ENCODE measurements at places on chromosomes 3 and 15. TPM values are rescaled to one million over a fixed set of nuclear protein-coding genes. Genes with fewer than 3 reads are reported as not detected.

DNA sequence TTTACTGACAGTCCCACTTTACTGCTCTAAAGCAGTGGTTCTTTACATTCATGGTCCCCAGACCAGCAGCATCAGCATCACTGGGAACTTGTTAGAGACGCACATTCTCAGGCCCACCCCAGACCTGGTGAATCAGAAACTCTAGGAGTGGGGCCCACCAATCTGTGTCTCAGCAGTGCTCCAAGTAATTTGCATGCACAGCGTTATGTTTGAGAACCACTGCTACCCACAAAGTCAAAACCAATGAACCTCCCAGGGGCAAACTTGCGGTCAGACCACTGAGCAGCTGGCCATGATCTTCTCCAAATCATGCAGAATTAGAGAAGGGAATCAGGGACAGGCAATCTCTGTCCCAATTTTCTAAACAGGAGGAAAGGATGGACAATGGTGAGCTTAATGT is 58.5 kb downstream of the ST8SIA2 start:
- no peak for DNase-seq

DNA sequence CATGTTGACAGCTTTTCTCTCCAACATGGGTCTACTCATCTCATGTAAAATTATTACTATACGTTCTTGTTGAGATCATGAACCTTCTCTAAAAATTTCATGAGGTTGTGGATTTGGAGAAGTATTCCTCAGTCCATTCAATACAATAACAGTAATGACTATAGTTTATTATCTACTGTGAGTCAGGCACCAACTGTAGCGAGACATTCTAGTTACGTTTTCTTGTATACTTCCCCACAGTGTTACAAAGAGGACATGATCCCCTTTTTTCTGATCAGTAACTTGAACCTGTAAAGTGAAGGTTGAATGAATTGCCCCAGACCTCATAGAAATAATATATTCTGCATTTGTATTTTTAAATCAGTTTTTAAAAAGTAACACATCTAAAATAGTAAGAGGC is 76.4 kb downstream of the AKAP13 start:
- DNase-seq, result no peak

DNA sequence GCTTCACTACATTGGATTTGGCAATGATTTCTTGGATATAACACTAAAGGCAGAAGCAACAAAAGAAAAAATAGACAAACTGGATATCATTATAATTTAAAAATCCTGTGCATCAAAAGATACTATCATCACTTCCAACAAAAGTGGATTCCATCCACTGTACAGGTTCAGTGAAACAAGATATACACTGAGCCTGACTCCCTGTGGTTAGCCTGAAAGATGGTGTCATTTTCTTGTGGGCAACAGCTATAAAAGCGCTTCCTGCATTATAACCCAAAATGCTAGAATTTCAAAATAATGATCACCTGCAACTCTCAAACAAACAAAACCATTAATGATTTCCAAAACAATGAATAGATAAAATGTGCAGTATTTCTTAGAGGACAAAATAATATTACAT is 39.6 kb upstream of the TBC1D23 start:
- no peak for DNase-seq

- DNase-seq, result no peak
These were observed 323.3 kb upstream of the C2CD4B start for GRCh38 chr15:62488387-62488786.

DNA sequence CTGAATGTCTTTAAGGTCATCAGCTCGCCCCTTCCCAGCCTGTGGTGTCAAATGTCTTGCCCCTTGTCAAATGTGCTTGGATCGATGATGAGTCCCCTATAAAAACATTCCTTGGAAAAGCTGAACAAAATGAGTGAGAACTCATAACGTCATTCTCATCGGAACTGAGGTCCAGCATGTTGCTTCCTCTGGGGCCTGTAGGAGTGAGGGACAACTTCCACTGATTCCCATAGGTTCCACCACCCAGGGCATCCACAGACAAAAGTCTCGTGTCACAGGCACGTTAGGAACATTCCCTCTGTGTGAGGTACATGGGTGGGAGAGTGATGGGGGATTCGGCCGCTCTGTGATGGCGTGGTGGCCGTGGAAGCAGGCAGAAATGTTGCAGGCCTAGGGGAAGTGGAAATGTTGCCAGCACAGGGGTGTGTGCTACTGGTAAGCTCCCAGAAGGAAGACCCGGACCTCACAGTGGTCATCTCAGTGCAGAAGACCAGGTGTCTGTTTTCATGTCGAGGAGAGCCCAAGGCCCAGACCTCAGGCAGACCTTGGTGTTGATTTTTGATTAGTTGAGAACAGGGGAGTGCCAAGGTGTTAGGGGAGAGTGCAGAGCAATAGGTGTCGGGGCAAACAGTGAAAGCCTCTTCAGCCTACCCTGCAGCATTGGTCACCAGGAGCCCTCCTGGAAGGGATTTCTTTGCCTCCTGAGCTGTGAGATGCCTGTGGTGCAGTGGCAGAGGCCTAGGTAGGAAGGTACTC is 96.8 kb downstream of the SNRPN start:
- DNase-seq, result no peak

DNA sequence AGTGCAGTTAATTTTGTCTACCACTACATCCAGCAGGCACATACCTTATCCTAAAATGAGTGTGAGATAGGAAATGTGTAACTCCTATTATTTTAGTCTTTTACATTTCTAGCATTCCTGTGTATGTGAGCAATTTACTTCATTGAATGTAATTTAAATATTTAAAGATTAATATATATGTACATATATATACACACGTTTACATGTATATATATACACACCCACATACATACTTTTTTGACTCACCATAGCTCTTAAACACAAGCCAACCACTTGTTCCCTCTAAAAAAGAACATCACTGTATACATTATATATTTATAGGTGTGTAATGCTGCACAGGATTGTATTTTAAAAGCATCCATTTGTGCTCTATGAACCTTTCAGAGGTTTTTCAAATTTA is 425.6 kb upstream of the NECTIN3 start:
- no peak for DNase-seq

DNA sequence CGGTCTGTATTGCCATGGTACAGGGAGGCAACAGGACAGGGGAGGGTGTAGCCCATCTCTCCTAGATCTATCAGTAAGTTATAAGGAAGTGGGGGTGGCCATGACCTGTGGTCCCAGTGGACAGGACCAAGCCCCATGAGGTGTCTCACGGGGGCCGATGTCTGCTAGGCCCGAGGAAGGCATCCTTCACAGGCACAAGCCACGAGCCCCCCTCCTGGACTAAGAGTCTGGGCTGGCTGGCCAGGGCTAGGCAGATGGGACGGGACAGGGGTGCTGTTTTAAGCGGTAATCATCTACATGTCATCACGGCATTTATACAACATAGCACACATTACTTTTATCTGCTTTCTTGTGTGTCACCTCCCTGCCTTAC is 2.6 kb upstream of the TBC1D2B start:
- no peak for DNase-seq

DNA sequence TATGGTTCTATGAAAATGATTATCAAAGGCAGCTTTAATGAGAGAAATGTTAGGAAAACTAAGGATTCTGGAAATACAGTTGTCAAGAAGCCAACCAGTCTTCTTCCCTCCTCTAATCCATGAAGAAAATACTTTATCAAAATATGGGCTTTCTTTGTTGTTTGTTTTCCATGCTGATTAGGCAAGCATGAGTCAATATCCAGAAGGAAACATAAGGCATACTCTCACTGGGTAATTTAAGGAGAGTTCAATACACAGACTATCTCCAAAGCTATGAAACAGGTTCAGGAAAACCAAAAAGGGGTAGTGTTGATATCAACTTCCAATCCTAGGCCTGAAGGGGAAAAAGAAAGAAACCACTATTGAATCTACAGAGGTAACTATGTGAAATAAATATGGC is 68.7 kb upstream of the CMC1 start:
- DNase-seq, result no peak

MYZAP gene
- polyA plus RNA-seq, result 6.1 TPM

CISH gene
- 59.4 TPM for polyA plus RNA-seq

SPESP1 gene
- 3.7 TPM for polyA plus RNA-seq

SHF gene
- 7.7 TPM for polyA plus RNA-seq

FETUB gene
- not detected for polyA plus RNA-seq

SLC28A1 gene
- 51.2 TPM for polyA plus RNA-seq
